ENCODE measurements at places on chromosomes 6 and 20. TPM values are rescaled to one million over a fixed set of nuclear protein-coding genes. Genes with fewer than 3 reads are reported as not detected.

Gene SULF2
- 122 TPM for total RNA-seq

Gene CCN6
- not detected for total RNA-seq

Gene SMLR1
- total RNA-seq, result not detected

Gene OR2W1
- not detected for total RNA-seq

Gene RAE1
- 112 TPM for total RNA-seq

DNA sequence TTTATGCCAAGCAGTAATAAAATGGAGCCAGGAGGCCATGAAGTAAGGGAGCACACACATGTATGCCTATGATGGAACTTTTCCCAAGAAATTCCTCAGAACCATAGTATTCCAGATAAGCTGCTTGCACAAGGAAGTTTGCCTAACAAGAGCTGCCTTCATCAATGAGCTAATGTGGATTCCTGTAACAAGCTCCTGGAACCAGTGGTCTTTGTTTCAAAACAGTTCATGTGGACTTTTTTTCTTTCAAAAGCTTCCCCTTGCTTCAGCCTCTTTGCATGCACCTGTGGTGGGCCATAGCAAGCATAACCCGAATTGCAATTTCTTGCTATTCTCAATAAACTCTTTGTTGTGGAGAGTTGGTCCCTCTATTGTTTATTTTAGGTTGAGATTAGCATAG, 359.6 kb downstream of the UTRN start:
- no peaks in the 10 kb centered on the region for H3K27me3 ChIP-seq
- H3K27ac ChIP-seq, result no peak overlapping the region
- 0 out of 2 replicates have a peak, but pooled peaks cover 2% of the 10 kb centered on the region for H3K36me3 ChIP-seq

- no peaks in the 10 kb centered on the region for H3K27me3 ChIP-seq
- peak; percentile 93 for DNase-seq
- peaks cover 39% of the 10 kb centered on the region for H3K36me3 ChIP-seq
- H3K27ac ChIP-seq, result peak within 1 kb of the TSS; percentile 70
- peak within 1 kb of the TSS; percentile 99 for H3K4me3 ChIP-seq
Observed at GRCh38 chr20:62143081-62143956, at the start of the genes PSMA7 and SS18L1. PSMA7 (minus strand) TSS chr20:62143394; CDS start chr20:62143303, 91 bp downstream. SS18L1 (plus strand) TSS chr20:62143769; CDS start chr20:62143821, 52 bp downstream.

- H3K4me1 ChIP-seq, result no peaks in the 10 kb centered on the region
- no peak overlapping the region for H3K4me3 ChIP-seq
- no peaks in the 10 kb centered on the region for H3K36me3 ChIP-seq
- H3K27me3 ChIP-seq, result no peaks in the 10 kb centered on the region
Observed at GRCh38 chr6:137171053-137171374, 2.4 kb downstream of the IL22RA2 start.

- H3K4me1 ChIP-seq, result peaks cover 18% of the 10 kb centered on the region
- DNase-seq, result no peak
- H3K36me3 ChIP-seq, result no peaks in the 10 kb centered on the region
- peaks cover 4% of the 10 kb centered on the region for H3K27me3 ChIP-seq
- H3K4me3 ChIP-seq, result no peak overlapping the region
- H3K27ac ChIP-seq, result no peak overlapping the region
Observed at GRCh38 chr6:35725081-35725708, 11.6 kb upstream of the ARMC12 start.

DNA sequence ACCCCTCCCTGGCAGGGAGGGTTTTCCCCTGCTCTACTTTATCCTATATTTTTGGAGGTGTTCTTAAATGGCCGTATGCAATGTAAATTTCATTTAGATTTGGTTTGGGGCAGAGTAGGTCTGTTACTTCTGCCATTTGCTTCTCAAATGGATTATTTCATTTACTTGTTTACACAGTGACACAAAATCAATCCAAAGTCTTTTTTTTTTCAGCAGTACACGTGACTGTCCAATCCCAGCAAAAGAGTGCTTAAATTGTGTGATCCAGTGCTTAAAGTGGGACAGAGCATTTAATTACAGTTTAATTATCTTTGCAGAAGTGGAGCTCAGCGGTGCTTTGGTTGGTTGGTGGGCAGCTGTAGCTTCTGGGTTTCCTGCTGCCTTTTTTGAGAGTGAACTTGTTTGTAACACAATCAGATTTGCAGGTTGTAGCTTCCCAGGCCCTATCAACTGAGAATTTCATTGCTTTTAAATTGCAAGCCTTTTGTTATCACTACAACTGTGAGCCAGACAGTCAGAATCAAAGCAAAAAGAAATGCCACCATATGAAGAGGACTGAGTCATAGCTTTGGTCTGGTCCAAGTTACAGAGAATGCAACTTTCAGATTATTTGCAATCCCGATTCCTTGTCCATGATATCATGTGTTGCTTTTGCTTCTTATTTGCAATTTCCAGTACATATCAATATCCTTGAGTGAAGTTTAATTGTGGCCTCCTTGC, 216.9 kb downstream of the DOK5 start:
- H3K27ac ChIP-seq, result no peak overlapping the region
- no peaks in the 10 kb centered on the region for H3K36me3 ChIP-seq
- H3K4me1 ChIP-seq, result no peaks in the 10 kb centered on the region
- DNase-seq, result no peak
- no peak overlapping the region for H3K4me3 ChIP-seq

GRCh38 chr6:116779573-116780164, 14.2 kb upstream of the FAM162B start:
- H3K27me3 ChIP-seq, result no peaks in the 10 kb centered on the region
- no peak overlapping the region for H3K4me3 ChIP-seq
- H3K27ac ChIP-seq, result no peak overlapping the region
- no peaks in the 10 kb centered on the region for H3K36me3 ChIP-seq

- H3K27me3 ChIP-seq, result no peaks in the 10 kb centered on the region
- peaks cover 33% of the 10 kb centered on the region for H3K4me1 ChIP-seq
- no peak for DNase-seq
- no peak overlapping the region for H3K27ac ChIP-seq
- H3K36me3 ChIP-seq, result peaks cover 6% of the 10 kb centered on the region
Observed at GRCh38 chr20:62381842-62382241, 5.1 kb upstream of the RPS21 start.

- H3K27me3 ChIP-seq, result peaks cover 36% of the 10 kb centered on the region
- DNase-seq, result no peak
- peaks cover 14% of the 10 kb centered on the region for H3K4me1 ChIP-seq
- H3K36me3 ChIP-seq, result no peaks in the 10 kb centered on the region
Observed at GRCh38 chr20:62742979-62743776, 34.5 kb downstream of the NTSR1 start.

DNA sequence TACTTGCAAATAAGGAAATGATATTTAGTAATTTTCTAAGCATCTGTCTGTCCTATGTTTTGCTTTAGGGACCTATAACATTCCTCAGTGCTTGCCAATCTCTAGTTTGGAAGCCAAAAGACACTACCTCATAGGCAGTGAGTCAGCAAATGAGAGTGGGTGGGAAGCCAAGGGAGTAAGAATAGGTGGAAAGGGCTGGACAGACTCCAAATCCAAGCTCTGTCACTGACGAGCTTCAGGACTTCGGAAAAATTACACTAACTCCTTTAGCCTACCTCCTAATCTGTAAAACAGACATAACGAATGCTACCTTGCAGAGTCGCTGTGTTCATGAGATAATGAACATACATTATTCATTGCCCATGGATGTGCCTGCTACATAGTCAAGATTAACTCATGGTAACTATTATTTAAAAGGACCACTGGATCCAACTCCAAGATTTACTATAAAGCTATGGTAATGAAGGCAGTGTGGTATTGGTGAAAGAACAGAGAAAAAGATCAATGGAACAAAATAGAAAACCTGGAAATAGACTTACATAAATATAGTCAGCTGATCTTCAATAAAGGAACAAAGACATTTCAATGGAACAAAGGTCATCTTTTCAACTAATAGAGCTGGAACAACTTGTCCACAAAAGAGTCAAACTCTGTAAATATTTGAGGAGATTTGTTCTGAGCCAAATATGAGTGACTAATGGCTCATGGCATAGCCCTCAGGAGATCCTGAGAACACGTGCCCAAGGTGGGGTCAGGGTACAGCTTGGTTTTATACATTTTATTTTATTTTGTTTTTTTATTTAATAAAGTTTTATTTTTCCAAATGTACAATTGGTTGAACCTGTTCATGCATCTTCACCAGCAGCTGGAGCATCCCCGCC, 64.1 kb downstream of the FAM50B start:
- H3K4me3 ChIP-seq, result no peak overlapping the region
- H3K36me3 ChIP-seq, result no peaks in the 10 kb centered on the region
- H3K4me1 ChIP-seq, result peaks cover 18% of the 10 kb centered on the region
- no peak overlapping the region for H3K27ac ChIP-seq
- no peaks in the 10 kb centered on the region for H3K27me3 ChIP-seq

GRCh38 chr6:108452711-108453195, 108.0 kb upstream of the FOXO3 start:
- H3K27me3 ChIP-seq, result no peaks in the 10 kb centered on the region
- H3K36me3 ChIP-seq, result no peaks in the 10 kb centered on the region
- 0 out of 2 replicates have a peak, but pooled peaks cover 4% of the 10 kb centered on the region for H3K4me1 ChIP-seq
- H3K4me3 ChIP-seq, result no peak overlapping the region

DNA sequence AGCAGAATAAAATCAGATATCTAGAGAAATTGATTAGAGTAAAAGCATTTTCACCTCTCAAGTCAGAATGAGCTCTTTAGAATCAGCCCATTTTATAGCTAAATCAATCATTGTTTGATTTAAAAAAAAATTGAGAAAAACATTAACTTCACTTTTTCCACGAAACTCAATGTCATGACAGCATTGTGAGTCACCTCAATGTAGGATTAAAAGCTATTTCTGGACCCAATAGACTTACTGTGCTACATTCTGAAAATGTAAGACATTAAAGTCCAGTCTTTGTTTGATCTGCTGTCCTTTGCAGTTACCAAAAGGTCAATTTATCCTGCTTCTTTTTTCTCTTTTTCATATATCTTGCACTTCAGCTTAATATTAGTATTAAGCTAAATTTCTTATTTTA, 519.4 kb upstream of the ZNF337 start:
- H3K27ac ChIP-seq, result no peak overlapping the region
- H3K36me3 ChIP-seq, result no peaks in the 10 kb centered on the region
- no peaks in the 10 kb centered on the region for H3K27me3 ChIP-seq

GRCh38 chr20:60078351-60079250, 120.4 kb downstream of the CDH26 start:
- H3K27ac ChIP-seq, result no peak overlapping the region
- no peaks in the 10 kb centered on the region for H3K4me1 ChIP-seq
- H3K36me3 ChIP-seq, result no peaks in the 10 kb centered on the region
- H3K27me3 ChIP-seq, result peaks cover 11% of the 10 kb centered on the region

DNA sequence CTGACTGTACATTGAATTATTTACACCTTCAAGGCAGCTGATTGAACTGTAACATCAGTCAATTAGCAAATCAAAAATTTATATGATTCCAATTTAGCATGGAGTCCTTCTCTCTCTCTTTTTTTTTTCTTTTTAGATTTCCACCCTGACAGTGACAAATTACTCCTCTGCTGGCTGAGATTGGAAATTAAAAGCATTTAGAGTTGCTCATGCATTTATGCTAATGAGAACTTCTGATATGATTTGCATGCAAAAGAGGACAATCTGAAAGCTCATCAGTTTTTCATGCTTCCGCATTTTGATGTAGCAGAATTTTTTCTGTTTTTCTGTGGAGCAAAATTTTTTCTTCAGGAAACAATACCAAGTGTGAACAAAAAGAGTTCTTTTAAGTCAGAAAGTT, 130.5 kb upstream of the NOX3 start:
- no peak for DNase-seq
- no peak overlapping the region for H3K27ac ChIP-seq
- no peaks in the 10 kb centered on the region for H3K36me3 ChIP-seq
- no peaks in the 10 kb centered on the region for H3K4me1 ChIP-seq
- no peaks in the 10 kb centered on the region for H3K27me3 ChIP-seq
- no peak overlapping the region for H3K4me3 ChIP-seq

DNA sequence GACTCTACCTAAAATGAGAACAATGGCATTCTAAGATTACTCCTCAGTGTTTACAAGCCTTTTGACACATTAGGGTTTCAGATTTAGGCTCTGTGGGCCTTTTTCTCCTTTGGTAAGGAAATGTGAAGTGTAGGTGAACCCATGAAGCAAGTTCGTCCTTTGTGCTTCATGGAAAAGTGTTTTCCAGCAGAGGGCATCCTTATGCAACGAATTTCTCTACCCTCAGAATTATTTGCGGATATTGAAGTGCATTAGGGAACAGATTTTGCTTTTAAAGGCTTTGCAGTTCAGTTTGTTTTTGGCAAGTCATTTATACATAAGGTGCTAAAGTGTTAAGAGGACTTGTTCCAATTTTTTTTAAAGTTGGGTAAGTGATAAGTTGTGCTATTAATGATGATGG, 55.7 kb upstream of the FERMT1 start:
- no peak overlapping the region for H3K4me3 ChIP-seq
- H3K27ac ChIP-seq, result no peak overlapping the region
- peak; percentile 49 for DNase-seq
- H3K36me3 ChIP-seq, result no peaks in the 10 kb centered on the region

DNA sequence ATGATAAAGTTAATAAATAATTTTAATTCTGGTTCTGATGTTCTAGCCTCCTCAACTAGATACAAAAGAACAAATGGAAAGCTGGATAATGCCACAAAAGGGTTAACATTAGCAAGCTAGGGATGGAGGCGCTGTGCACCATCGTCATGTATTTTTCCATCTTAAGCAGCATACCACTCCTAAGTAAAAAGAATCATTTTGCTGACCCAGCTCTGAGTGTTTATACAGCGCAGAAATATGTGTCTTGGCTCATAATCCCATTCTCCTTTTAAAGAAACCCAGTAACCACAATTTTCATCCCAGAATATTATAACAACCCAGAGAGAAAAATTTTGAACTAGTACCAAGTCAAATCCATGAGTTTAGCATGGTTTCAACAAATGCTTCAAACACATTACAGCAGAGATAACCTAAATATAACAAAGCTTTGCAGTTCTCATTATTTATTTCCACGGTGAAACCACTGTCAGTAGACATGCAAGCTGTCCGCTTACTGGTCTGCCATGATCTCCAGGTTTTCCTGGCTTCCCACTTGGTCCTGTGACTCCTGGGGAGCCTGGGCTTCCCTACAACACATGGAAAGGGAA, 111.1 kb downstream of the COL12A1 start:
- H3K27ac ChIP-seq, result no peak overlapping the region
- no peaks in the 10 kb centered on the region for H3K27me3 ChIP-seq
- DNase-seq, result no peak
- H3K4me1 ChIP-seq, result no peaks in the 10 kb centered on the region
- no peak overlapping the region for H3K4me3 ChIP-seq
- peaks cover 51% of the 10 kb centered on the region for H3K36me3 ChIP-seq

GRCh38 chr6:109260126-109260525, 122.1 kb downstream of the CD164 start:
- no peak for DNase-seq
- H3K4me3 ChIP-seq, result no peak overlapping the region
- H3K4me1 ChIP-seq, result peaks cover 4% of the 10 kb centered on the region
- H3K36me3 ChIP-seq, result no peaks in the 10 kb centered on the region
- no peak overlapping the region for H3K27ac ChIP-seq
- H3K27me3 ChIP-seq, result no peaks in the 10 kb centered on the region

- H3K4me3 ChIP-seq, result no peak overlapping the region
- no peaks in the 10 kb centered on the region for H3K27me3 ChIP-seq
- H3K4me1 ChIP-seq, result peaks cover 3% of the 10 kb centered on the region
- DNase-seq, result no peak
- H3K36me3 ChIP-seq, result peaks cover 46% of the 10 kb centered on the region
Observed at GRCh38 chr20:47258745-47259695, 97.5 kb downstream of the ZMYND8 start.

DNA sequence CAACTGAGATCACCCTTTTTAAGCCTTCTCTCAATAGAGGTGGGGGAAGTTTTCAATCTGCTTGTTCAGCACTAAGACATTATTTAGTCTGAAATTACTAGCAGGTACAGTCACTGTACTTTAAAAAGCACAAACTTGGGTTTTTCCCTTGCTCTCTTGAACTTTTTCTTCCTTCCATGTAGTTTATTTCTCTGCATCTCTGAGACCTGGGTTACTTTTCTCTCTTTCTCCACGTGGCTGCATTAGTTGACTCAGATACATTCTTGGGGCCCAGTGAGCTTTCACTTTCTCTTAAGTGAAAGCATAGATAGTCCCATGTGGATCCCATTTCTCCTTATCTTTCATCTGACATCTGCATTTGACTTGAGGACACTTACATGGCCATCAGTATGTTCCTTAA, 433.9 kb upstream of the MAP3K7 start:
- no peaks in the 10 kb centered on the region for H3K4me1 ChIP-seq
- no peak overlapping the region for H3K4me3 ChIP-seq
- no peaks in the 10 kb centered on the region for H3K27me3 ChIP-seq
- H3K27ac ChIP-seq, result no peak overlapping the region
- H3K36me3 ChIP-seq, result no peaks in the 10 kb centered on the region

Measured in SJCRH30 (cell line).